HAP-1 (cell line): ENCODE measurements at places on chromosomes 6 and 20.

- no peak for DNase-seq
Measured at GRCh38 chr6:17001188-17001587, 100.7 kb upstream of the STMND1 start.

DNA sequence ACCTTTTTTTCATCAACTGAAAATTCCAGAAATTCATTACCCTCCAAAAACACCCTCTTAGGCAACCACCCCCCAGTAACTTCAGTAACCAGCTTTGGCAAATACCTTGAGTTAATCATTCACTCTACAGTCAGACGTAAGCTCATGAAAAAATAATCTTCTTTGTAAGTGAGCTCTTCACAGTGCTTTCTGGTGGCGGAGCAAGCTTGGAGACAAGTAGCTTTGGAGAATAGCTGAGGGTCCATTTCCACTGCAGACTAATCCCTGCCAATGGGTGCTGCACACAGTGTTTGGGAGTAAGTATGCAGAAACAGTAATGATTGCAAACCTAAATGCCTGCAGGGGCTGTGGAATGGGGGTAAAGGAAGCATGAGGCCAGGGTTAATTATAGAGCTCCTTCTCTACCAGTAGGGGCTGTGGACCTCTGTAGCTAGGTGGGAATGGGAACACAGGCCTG is 56.8 kb upstream of the HINT3 start:
- DNase-seq, result peak; percentile 63

GRCh38 chr6:14118091-14118439 is 493 bp downstream of the CD83 start:
- no peak for DNase-seq

DNA sequence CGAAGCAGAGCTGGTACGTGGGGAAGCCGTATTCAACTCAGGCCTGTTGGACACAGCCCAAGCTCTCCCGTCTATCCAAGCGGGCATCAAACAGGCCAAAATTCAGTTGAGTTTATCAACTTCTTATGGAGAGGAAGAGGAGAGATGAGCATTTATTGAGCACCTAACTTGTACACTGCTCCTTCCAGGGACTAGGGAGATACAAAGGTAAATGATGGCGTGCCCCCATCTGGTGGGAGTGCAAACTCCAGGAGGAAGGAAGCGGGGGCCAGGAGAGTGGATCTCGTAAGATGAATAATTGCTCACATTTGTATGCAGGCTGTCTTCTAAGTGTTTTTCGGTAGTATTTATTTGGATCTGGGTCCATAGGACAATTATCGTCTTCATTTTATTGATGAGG is 146.6 kb downstream of the SOBP start:
- no peak for DNase-seq

DNA sequence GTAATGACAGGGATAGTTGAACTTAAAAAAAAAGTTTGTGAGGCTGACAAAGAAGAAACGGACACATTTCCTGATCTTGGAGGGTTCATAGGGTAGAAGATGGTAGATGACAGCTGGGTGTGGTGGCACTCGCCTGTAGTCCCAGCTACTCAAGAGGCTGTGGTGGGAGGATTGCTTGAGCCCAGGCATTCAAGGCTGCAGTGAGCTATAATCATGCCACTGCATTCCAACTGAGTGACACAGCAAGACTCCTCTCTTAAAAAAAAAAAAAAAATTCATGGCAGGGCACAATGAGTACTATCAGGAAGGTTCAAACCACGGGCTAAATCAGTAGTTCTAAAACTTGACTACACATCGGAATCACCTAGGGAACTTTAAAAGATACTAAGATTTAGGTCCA is 2.0 kb upstream of the MICA start:
- DNase-seq, result no peak

DNA sequence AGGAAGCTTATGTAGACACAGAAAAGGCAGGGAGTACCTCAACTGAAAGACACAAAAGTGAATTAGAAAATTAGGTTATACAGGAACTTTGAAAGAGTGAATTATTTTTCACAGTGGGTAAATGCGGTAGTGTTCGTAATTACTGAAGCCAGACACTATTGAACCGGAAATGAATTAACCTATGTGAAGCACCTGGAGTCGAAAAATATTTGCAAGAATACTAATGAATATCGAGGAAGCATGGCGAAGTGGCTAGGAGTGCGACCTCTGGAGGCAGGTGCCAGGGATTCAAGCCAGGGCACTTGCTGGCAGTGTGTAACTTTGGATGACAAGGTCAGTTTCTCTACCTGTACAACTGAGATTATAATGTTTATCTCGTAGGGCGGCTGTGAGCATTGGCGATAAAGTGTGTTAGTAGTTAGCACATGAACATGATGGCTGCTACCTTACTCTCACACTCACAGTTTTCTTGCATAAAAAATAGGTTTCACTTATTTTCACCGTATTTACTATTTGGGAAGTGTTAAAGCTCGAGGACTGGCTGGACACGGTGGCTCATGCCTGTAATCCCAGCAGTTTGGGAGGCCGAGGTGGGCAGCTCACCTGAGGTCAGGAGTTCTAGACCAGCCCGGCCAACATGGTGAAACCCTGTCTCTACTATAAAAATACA is 567 bp upstream of the SLC18B1 start:
- peak; percentile 84 for DNase-seq

- no peak for DNase-seq
Measured at GRCh38 chr6:3888153-3888957, 39.2 kb downstream of the FAM50B start.

DNA sequence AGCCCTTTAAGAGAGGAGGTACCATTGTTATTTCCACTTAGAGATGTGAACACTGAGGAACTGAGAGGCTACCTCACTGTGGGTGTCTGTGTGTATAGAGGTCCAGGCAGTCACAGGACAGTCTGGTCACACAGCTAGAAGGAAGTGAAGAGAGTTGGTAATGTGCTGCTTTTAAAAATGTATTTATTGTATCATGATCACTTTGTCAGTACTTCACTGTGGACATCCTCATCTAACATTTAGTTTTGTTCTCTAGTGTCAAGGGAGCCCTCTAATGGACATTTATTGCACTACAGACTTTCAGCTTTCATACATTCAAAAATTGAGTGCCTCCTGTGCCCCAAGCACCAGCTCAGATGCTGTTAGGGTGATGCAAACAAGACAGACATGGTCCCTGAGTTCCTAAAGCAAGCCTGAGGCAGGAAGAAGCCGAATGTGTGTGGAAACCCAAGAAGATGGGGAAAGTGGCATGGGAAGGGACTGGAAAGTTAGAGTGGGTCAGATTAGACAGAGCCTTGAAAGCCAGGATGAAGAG is 123.0 kb downstream of the SLC16A10 start:
- DNase-seq, result peak; percentile 29

DNA sequence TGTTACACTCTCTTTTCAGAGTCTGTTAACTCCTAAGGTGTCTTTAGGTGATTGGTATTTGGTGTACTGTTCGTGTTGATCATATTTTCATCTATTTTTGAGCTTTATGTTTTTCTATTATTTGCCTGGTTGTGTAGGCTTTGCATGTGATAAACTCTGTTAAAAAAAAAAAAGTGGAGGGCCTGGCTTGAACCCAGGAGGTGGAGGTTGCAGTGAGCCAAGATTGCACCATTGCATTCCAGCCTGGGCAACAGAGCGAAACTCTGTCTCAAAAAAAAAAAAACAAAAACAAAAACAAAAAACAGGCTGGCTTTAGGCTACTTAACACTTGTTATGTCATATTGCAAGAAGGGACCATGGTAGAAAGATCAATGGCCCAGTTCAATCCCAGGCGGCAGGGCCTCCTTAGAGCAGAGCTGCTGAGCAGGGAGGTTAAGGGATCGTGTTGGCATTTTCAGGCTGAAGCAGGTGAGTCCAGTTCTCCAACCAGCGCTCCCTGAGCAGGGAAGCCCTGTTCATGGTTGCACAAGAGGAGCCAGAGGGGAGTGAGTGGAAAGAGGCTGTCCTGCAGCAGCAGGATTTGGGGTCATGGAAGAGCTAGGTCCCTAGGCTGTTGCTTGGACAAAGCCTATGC is 8.5 kb downstream of the PYGB start:
- DNase-seq, result no peak

GRCh38 chr20:4227085-4227821 is 211.9 kb upstream of the RNF24 start:
- no peak for DNase-seq

DNA sequence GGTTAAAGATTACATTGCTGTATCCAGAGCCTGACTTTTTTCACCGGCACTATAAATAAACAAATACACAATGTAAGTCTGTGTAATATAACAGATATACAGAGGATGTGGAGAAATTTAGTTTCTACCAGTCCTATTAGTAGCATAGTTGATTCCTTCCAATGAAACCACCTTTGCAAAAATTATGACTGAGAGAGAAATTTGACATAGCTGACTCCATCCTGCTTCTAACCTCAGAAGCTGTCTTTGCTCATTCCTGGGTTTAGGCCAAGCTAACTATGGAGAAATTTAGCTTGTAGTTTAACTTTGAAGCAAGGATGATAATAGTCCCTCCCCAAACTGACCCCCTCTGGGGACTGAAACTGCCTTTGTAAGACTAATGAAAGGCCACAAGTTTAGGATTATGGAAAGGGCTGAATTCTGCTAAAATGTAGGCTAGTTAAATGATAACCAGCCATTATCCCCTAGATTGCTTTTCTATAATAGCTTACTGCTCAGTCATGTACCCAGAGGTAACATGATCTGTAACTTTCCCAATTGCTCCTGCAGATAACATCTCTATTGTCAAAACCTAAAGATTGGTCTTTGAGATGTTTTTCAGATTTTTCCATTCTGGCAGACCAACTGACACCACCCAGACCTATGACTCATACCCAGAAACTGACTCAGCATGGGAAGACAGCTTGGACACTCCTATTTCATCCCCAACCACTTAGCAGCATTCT is 172.8 kb upstream of the ARG1 start:
- DNase-seq, result no peak

DNA sequence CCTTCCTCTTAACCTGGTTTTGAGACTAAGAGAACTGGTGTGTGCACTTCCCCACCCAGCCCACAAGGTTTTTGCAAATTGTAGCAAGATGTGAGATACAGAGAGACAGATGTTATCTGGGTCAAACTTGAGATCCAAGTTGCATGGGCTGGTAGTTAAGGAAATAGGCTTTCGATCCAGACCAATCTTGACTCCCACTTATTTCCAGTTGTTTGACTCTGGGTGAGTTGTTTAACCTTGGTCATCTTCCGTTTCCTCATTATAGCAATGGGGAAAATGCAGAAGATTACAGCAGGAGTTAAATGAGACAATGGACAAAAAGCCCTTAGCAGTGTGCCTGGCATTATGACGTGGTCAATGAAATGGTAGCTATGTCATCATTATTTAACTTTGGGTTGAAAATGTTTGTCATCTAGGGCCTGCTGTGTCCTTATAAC is 1.7 kb downstream of the SNX21 start:
- no peak for DNase-seq

- DNase-seq, result no peak
Measured at GRCh38 chr6:45697605-45698004, 318.1 kb downstream of the CLIC5 start.

- no peak for DNase-seq
Measured at GRCh38 chr6:139627091-139627490, 252.6 kb upstream of the CITED2 start.

- no peak for DNase-seq
Measured at GRCh38 chr6:3017304-3017703, 17.6 kb downstream of the NQO2 start.

- DNase-seq, result no peak
Measured at GRCh38 chr20:4243071-4243470, 227.7 kb upstream of the RNF24 start.

DNA sequence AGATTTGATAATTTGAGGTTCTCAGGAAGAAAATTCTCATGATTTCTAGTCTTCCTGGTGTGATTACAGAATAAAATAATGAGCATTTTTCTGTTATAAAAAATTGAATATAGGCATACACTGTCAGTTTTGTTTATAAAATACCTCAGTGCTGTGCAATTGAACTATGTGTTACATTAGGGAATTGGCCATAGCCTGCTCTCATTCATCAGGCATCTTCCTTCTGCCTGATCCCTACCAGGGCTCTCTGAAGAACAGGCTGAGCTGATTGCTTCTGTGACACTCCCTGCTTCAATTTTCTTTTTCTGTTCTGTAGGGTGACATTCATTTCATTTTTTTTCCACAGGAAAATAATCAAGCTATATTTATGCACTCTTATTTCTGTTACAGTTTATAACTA is 162.8 kb downstream of the PHF3 start:
- DNase-seq, result no peak

GRCh38 chr20:60527656-60528055 is 569.4 kb downstream of the CDH26 start:
- no peak for DNase-seq

GRCh38 chr6:154341871-154342270 is 14.7 kb downstream of the IPCEF1 start:
- DNase-seq, result peak; percentile 76

- no peak for DNase-seq
Measured at GRCh38 chr6:109491207-109491938, 8.4 kb upstream of the ZBTB24 start.
